Articular chondrocyte of knee joint (primary cell): ENCODE measurements at places on chromosomes 16 and 17. TPM values are rescaled to one million over a fixed set of nuclear protein-coding genes. Genes with fewer than 3 reads are reported as not detected.

Gene PER1
- 12.3 and 16.6 TPM in 2 replicates for total RNA-seq

Gene C16orf92
- total RNA-seq, result not detected in 2 replicates

Gene FAM20A
- 11.9 and 15.8 TPM in 2 replicates for total RNA-seq

Gene ADORA2B
- total RNA-seq, result 5.1 and 7.8 TPM in 2 replicates

Gene ZNF469
- total RNA-seq, result 5.7 and 7.8 TPM in 2 replicates

Gene SLC6A2
- not detected in 2 replicates for total RNA-seq

Gene KRT28
- not detected in 2 replicates for total RNA-seq

Gene TRAF4
- 15.9 and 17.8 TPM in 2 replicates for total RNA-seq

Gene CA7
- total RNA-seq, result not detected in 2 replicates

Gene MT1X
- total RNA-seq, result 32.1 and 175 TPM in 2 replicates

Gene RAPGEFL1
- 1.9 and 2.0 TPM in 2 replicates for total RNA-seq

Gene CACNG3
- total RNA-seq, result not detected in 2 replicates

Gene GDPD3
- 0.54 and 1.4 TPM in 2 replicates for total RNA-seq

Gene PRCD
- 1.6 and 3.0 TPM in 2 replicates for total RNA-seq

Gene UNK
- 23.1 and 27.4 TPM in 2 replicates for total RNA-seq

Gene MPP3
- total RNA-seq, result 8.2 and 8.6 TPM in 2 replicates

Gene PRKCA
- total RNA-seq, result 54.9 and 64.3 TPM in 2 replicates

Gene ASPHD1
- 3.1 and 4.8 TPM in 2 replicates for total RNA-seq

Gene RCVRN
- total RNA-seq, result 0.32 TPM in 1 of 2 replicates, not detected in the other

Gene RASD1
- 13.9 and 49.0 TPM in 2 replicates for total RNA-seq

Gene ASB16
- total RNA-seq, result 0.11 and 0.39 TPM in 2 replicates
